ENCODE measurements at places on chromosomes 12 and 14.
A peak's percentile ranks its signal among the peaks of the same experiment; 100 is the strongest.

- peak; percentile 65 for DNase-seq
Measured at GRCh38 chr14:77641534-77642341, 25.3 kb upstream of the SPTLC2 start.

DNA sequence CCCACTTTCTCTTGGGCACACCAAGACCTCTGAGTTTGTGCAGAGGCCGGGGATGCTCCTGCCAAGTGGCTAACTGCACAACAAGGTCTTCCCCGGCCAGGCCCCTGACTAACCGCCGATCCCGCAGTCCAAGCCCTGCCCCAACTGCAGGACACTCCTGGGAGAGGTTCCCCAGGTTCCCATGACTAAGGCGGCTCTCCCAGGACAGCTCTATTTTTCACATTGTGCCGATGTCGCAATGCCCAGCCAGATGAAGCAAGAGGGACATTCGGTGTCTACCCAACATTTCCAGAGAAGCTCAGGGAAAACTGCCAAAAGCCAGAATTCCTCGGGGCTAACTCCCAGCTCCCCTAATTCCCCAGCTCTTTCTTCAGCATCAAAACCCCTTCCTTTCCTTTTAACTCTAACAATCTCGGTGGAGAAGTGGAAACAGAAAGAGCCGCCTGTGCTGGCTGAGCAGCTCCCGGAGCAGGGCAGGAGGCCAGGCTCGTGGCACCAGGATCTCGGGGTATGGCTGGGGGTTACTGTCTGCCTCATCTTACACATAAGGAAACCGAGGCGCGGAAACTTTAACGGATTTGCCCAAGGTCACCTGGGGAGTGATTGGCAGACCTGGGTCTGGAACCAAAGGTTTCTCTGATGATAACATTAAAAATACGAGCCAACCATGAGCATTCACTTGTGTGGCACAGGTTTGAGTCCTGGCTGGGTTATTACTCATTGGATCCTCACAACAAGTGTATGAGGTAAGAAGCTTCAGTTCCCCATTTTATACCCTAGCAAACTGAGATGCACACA is 318.2 kb downstream of the BCL11B start:
- peak; percentile 3 for DNase-seq

DNA sequence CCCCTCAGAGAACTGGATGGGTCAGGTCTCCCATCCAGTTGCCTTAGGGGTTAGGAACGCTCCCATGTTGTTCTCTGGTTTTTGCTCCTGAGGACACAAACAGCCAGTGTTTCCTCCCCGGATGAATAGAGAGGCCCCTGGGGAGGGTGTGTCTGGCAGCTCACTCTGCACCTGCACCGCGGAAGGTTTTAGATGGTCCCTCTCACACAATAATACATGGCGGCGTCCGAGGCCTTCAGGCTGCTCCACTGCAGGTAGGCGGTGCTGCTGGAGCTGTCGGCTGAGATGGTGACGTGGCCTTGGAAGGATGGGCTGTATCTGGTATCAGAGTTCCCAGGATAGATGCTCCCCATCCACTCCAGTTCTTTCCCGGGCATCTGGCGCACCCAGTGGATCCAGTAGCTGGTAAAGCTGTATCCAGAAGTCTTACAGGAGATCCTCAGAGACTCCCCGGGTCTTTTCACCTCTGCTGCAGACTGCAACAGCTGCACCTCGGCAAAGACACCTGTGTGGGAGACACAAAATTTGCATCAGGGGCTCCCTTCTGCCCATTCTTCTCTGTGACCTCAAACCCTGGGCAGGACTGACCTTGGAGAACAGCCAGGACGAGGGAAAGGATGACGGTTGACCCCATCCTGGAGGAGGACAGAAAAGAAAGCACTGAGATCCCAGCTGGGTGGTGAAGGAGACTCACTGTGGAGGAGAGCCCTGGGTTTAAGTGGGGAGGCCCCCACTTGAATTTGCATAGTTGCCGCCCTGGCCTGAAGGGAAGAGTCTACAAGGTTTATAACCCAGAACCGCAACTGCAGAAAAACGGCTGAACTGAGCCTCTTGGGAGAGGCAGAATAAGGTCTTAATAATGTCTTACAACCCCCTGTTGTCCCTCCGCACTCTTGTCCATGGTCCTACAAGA is 1324.8 kb downstream of the TMEM121 start:
- DNase-seq: no peak

DNA sequence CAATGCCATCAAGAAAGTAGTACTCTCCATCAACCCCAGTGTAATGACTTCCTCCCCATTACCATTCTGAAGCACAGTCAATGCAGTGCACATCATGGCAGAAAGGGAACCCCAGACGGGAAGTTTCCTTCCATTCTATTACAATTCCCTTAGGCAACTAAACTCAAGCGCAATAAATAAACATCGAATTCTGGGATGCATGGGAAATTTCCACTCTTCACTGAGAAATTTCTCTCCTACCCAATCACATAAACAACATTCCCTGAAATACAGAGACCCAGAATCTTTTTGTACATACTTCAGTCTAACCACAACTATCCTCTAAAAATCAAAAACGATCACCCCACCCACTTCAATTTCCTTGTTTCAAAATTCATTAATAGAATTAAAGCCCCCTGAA is 20.0 kb downstream of the SARNP start:
- no peak for DNase-seq

DNA sequence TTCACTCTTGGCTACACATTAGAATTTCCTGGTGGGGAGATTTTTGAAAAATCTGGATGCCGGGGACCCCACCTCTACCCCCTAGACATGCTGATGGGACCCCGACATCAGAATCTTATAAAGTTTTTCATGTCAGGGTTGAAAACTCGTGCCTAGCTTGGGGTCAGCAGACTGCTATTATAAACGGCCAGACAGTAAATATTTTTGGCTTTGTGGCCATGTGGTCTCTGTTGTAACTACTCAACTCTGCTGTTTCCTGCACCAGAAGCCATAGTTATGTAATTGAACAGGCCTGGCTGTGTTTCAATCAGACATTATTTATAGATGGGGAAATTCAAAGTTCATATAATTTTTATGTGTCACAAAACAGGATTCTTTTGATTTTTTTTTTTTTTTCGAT is 41.6 kb downstream of the ACACB start:
- no peak for DNase-seq

Measured in amniotic epithelial cell (primary cell).